Gastrocnemius medialis (tissue), 4 donors: ENCODE measurements at places on chromosomes 5 and 9. TPM values are rescaled to one million over a fixed set of nuclear protein-coding genes. Genes with fewer than 3 reads are reported as not detected.

DNA sequence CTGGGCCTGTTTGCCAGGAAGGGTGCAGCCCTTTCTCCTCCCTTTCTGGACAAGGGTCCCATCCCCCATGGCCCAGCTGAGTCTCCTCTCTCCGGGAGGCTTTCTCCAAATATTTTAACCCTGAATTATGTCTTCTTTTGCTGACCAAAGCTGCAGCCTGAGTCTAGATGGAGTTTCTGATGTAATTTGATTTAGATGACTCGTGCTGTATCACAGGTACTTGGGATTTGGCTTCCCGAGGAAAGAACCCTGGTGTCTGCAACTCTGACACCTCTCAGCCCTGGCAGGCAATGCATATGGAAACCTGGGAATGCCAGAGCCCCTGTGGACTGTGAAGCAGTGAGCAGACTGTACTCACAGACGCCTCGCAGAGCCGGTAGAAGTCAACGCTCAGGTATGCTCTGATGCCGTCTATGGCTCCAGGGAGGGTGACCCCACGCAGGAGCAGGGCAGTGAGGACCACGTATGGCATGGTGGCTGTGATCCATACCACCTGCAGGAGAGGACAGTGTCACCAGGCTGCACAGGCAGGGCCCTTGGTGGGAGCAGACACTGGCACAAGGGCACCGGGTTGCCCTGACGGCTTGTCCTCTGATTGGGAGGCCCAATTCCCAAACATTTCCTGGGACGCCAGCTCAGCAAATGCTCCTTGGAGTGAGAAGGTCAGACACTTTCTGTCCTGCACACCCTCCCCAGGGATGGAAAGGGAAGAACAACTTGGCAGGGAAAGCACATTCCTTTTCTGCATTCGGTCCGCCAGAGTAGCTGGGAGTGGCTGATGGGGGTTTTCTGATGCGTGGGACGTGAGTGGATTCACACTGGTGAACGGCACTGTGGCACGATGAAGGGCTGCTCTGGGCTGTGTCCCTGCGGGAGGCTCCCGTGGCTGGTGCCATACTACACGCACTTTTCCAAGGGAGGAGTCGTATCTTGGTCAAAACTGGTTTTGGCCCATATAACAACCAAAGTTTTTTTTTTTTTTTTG, 24.7 kb downstream of the SLC6A3 start:
- no peaks in the 10 kb centered on the region for H3K27me3 ChIP-seq

DNA sequence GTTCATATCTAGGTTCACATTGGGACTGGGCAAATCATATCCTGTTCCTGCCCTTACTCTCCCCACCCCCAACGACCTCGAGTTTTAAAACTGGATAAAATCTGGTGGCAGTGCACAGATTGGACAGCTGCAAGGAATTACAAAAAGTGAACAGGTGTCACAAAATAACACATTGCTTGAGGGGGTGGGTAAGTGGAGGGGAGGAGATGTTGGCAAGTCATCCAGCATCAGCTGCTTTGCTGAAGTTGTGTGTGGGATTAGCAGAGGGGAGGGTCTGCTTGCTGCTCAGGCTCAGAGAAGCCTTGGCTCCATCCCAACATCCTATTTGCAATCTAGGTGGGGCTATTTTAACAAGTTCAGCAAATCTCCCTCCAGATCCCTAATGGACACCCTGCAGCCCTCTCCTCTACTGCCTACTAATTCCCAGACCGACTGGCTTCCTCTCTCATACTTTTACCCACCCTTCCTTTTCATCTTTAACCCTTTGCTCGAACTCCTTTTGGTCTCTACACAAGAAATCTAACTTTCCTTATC, 39.8 kb upstream of the SLC24A2 start:
- no peaks in the 10 kb centered on the region for H3K4me1 ChIP-seq
- no peak for DNase-seq
- no peak overlapping the region for H3K4me3 ChIP-seq
- no peaks in the 10 kb centered on the region for H3K36me3 ChIP-seq
- no peak overlapping the region for H3K27ac ChIP-seq

DNA sequence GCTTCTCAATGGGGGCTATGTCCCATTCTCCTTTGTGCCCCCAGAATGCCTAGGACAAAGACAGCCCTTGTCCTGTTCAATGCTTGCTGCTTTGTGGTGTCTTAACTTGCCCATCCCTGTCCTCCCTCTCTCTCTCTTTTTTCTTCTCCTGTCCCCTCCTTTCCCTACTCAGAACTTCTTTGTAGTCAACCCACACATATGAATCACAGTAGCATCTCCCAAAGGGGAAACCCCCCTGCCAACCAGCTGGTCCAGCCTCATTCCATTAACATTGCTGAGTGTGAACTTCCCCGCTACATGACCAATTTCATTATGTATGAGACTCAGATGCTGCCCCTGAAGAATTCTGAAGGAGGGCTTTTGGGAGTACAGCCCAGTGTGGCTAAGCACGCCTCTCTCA, 408.3 kb downstream of the ENC1 start:
- H3K27me3 ChIP-seq: no peaks in the 10 kb centered on the region
- no peak overlapping the region for H3K4me3 ChIP-seq
- peaks cover 2% of the 10 kb centered on the region for H3K4me1 ChIP-seq
- H3K36me3 ChIP-seq: no peaks in the 10 kb centered on the region

Gene PPP2R2B
- 0.04 TPM for total RNA-seq

- no peak overlapping the region for H3K4me3 ChIP-seq
- H3K27ac ChIP-seq: no peak overlapping the region
- peaks cover 17% of the 10 kb centered on the region for H3K36me3 ChIP-seq
- no peaks in the 10 kb centered on the region for H3K27me3 ChIP-seq
- peak; percentile 12 for DNase-seq
- peaks cover 34% of the 10 kb centered on the region for H3K4me1 ChIP-seq
Measured at GRCh38 chr9:93123561-93124283, 10.3 kb downstream of the NINJ1 start.

Gene RNF208
- 6.5 TPM for total RNA-seq

DNA sequence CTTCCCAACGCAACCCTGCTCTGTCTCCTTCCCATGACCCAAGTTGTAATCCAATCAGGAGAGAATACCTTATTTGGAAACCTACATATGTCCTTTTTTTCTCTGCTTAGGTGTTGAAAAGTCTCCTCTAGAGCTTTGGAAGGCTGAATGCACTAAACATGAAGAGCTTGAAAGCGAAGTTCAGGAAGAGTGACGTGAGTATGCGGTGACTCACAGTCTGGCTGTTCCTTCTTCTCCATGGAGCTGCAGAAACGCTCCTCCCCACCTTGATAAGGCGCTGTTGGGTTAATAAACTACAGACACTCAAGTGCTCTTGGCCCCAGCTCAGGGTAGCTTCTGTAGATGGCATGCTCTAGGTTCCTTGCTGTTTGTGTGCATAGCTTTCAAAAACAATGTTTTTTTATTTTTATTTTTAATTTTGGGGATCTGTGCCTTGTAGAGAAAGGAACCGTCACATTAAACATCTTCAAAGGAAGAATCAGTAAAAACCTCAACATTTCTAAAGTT, 30.7 kb downstream of the RAI14 start:
- H3K4me3 ChIP-seq: no peak overlapping the region
- no peak overlapping the region for H3K27ac ChIP-seq
- no peaks in the 10 kb centered on the region for H3K27me3 ChIP-seq
- H3K36me3 ChIP-seq: no peaks in the 10 kb centered on the region
- H3K4me1 ChIP-seq: no peaks in the 10 kb centered on the region

DNA sequence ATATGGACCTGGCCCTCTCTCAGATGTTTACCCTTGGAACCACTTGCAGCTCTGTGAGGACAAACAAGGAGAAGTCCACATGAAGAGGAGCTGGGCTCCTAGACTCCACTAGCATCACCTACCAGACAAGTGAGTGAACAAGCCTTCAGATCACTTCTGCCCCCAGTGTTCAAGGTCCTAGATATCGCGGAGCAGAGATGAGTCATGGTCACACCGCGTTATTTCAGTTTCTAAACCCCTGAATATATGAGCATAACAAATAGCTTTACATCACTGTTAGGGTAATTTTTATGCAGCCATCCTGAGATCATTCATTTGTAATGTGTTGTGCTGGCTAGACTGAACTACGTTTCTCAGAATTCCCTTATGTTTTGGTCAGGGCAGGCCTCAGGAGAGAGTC, 77.0 kb upstream of the DAP start:
- H3K36me3 ChIP-seq: no peaks in the 10 kb centered on the region
- no peak for DNase-seq
- H3K27me3 ChIP-seq: no peaks in the 10 kb centered on the region
- no peaks in the 10 kb centered on the region for H3K4me1 ChIP-seq
- no peak overlapping the region for H3K4me3 ChIP-seq

- no peaks in the 10 kb centered on the region for H3K27me3 ChIP-seq
- no peaks in the 10 kb centered on the region for H3K36me3 ChIP-seq
- no peak overlapping the region for H3K4me3 ChIP-seq
- no peak overlapping the region for H3K27ac ChIP-seq
- H3K4me1 ChIP-seq: peaks cover 11% of the 10 kb centered on the region
Measured at GRCh38 chr5:56056875-56057274, 62.1 kb upstream of the IL6ST start.

DNA sequence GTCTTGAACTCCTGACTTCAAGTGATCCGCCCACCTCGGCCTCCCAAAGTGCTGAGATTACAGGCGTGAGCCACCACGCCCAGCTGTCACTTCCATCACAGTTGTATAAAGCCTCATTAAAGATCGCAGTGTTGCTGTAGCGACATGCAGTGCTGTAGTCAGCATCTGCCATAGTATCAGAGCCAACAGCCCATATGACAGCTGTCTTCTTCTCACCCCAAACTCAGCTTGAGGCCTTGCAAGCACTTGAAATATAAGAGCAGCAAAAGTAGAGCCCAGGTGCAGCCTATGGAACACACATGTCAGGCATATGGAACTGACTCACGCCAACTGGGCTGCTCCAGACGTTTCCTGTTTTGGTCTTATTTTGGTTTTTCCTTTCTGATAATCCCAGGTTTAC, 167.8 kb downstream of the TRIO start:
- H3K27me3 ChIP-seq: no peaks in the 10 kb centered on the region
- no peak overlapping the region for H3K4me3 ChIP-seq
- no peak overlapping the region for H3K27ac ChIP-seq
- H3K4me1 ChIP-seq: peaks cover 3% of the 10 kb centered on the region
- DNase-seq: no peak
- H3K36me3 ChIP-seq: no peaks in the 10 kb centered on the region

Gene TAF11L5
- total RNA-seq: not detected
